ENCODE measurements at places on chromosomes 6 and 20.

DNA sequence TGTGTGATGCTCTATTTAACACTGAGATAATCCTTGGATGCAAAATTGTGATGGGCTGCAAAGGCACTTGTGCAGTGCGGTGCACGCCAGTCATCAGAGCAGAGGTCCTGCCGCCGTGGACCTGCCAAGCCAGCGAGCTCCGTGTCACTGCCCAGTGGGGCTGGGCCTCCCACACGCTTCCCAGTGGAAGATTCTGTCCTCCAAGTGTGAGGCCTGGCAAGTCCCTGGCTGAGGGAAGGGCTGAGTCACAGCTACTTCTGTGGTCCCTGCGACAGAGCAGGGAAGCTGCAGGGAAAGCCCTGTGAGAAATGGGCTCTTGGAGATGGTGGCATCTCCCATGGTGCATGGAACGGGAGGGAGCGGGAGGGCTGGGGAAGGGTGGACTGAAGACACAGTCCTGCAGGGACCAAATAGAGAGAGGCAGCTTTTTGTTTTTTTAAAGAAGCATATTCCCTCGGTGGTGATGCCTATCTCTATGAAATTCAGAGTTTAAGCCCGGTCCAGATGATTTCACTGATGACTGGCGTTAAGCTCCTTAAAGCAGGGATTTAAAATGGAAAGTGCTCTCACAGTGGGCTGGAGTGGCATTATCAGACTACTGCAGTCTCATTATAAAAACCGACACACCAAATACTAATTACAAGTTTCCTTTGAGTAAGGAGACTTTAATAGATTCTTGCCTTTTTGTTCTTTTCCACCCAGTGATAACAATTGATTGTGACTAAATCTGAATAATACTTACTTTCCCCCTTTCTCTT is 413.7 kb downstream of the QKI start:
- no peak for DNase-seq

DNA sequence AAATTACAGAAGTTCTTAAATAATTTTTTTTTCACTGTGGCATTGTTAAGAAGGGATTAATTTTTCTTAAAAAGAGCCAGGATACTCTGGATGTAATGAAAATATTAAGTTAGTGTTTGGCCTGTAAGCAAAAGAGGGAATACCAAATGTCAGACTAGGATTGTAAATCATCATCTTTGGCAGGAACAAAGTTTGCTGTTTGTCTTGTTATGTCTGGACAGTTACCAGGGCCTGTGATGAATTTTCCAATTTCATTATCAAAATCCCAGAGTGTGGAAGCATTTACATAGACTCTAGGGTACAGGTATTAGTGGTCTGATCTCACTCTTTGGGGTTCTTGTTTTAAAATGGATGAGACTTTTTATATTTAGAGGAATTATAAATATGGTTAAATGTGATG is 26.1 kb downstream of the CEP57L1 start:
- no peak for DNase-seq

DNA sequence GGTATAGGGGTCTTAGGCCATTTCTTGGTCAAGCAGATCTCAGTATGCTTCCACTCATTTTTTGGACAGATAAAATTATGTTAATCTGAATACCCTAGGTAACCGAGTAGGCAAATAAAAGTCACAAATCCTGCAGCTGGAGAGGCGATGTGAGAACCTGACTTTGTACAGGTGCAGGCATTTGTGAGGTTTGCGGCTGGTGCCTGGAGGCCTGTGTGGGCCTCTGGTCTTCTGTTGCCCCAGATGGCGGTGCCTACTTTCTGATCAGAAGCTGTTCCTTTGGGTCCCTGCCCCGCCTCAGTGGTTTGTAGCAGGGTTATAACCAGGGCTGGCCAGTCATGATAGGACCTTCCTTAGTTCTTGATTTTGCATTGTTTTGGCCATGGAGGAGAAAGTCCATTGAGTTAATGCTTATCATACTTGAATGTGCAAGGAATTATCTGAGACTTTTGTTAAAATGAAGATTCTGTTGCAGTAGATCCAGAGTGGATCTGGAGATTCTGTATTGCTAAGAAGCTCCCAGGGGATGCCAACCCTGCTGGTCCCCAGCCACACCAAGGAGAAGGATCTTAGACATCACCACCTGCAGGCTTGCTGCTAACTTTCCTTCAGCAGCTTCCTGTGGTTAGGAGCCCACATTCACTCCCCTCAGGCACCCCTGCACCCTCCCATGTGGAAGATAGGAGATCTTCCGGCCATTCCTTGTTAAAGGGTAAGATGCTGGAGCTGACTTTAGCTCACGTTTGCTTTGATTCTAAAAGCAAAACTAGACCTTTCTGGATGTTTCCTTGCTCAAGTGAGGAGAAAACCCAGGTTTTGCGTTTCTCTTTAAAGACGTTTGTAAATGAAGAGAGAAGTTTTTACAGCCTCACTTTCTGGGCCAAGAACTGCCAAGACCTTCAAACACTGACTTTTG is 50.7 kb downstream of the LRRC1 start:
- no peak for DNase-seq

DNA sequence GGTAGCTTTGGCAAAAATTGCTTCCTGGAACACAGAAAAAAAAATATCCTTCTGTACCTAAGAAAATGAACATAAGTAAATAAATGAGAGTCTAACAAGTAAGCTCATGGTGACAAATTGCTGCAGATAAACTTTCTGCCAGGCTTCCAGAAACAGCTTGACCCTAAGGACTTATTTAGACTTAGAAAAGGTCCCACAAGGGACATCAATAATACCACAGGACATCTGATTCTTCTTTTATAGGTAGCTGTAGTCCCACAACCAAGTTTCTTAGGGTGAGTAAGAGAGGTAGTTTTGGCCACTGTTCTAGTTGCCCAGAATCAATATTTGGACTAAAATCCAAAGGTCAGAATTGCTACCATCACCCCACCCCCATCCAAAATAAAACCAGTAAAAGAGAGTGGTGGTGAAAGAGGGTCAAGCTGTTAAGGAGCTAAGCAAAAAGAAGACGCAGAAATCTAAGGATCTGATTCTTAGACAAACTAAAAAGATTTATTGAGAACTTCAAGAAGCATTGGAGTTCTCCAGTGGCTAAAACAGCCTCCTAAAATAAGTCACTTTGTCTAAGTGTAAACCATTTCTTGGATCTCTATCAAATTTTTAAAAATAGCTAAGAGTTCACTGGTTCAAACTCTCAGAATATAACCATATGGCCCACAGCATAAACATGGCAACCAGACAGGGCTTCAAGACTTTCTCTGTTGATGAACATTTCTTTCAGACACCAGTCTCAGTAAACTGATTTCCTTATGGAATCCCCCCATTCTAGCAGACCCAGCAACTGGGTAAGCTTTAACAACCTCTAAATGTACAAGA is 180.6 kb downstream of the PTPRK start:
- no peak for DNase-seq

DNA sequence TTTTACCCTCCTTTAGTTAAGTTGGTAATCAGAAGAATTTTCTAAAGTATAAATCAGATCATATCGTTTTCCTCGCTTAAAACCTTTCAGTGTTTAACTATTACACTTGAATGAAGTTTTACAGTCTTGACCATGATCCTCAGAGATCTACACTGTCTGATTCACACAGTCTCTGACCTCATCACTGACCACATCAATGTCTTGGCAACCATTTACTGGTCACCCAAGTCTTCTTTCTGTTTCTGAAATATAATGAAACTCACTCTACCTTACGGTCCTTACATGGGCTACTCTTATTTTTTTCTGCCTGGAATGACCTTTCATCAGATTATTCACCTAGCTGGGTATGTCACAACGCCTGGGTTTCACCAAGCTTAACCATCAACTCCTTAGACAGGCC is 71.4 kb downstream of the ADGB start:
- no peak for DNase-seq

DNA sequence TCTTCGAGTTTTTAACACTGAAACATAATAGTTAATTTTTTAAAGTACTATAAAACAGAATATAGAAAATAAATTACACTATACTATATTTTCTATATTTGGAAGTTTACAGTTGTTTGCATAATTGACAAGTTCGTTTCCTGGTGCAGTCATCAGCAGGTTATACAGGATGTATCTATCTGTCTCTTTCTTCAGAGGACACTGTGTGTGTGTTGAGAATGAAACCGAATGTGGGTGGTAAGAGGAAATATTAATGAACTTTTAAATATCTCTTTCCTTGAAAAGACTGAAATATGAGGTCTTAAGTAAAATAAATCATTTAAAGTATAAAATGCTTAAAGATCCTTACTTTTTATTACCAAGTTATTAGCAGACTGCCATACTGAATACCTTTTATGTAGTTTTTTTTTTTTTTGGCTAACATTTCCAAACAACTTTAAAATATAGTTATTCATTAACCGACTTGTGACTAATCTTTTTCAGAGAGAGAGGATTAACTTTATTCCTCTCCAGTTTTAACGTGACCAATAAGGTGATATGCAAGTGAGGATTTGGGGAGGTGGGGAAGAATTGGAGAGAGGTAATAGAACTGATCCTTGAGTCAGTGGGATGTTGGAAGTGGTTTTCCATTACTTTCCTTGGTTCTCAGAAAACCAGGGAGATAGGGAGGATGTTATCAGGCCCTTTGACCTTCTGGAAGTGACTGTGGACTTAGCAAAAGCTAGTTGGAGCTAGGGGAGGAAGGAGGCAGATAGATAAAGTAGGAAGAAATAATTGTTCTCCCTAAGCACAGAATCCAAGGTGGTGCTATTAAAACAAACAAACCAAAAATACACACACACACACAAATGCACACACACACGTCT is 380.0 kb upstream of the FLRT3 start:
- no peak for DNase-seq

- DNase-seq, result no peak
These were observed 17.1 kb downstream of the TCF21 start for GRCh38 chr6:133906050-133906449.

DNA sequence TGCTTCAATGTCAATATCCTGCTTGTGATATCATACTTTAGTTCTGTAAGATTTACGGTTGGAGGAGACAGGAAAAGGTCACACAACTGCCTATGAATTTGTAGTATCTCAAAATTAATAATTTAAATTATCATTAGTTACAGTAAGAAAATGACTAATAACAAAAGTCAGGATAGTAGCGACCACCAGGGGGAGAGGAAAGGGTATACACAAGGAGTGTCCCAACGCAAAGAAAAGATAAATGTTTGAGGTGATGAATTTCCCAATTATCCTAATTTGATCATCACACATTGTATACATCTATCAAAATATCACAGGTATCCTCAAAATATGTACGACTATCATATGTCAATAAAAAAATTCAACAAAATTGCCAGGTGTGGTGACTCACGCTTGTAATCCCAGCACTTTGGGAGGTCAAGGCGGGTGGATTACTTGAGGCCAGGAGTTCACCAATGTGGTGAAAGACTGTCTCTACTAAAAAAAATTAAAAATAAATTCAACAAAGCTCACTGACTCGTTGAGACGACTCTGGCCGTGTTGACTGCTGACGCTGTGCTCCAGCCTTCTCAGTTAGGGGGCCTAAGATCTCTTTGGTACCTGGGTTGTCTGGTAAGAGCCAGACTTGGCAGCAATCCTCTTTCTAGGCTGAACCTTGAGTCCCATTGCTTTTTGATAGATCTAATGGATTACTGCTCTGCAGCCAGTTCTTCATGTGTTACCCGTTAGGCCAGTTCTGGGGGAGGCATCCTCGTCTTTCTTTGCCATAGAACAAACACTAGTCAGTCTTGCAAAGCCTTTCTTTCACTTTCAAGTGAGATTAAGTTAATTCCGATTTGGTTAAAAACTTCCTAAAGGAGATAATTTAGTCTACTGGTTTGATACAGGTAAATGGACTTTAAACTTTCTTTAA is 9.0 kb upstream of the OVOL2 start:
- DNase-seq, result no peak

- no peak for DNase-seq
These were observed 67.9 kb downstream of the TRMT11 start for GRCh38 chr6:126054258-126054702.
